Stimulated activated CD4-positive, alpha-beta T cell treated with anti-CD3 and anti-CD28 coated beads, Interleukin-2, amount 100 ng/mL, for 48 hours (primary cell): ENCODE measurements at places on chromosomes 11 and 22.

- DNase-seq: no peak
Observed at GRCh38 chr22:23286296-23286695, 106.0 kb downstream of the BCR start.

DNA sequence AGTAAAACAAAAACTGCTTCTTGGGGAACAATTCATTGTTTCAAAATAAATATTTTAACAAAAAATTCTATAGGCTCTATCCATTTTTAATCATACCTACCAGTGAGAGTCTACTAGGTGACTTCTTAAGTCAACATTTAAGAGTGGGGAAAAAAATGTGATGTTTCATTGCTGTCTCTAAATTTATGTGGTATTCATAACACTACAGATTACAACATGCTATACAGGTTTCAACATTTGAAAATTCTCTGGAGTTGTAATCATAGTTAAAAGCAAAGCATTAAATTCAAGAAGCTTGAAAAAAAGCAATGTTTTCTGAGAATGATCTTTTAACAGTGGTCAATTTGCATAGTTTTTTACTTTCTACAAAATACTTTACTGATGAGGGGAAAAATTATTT, 18.3 kb downstream of the SBF2 start:
- no peak for DNase-seq

DNA sequence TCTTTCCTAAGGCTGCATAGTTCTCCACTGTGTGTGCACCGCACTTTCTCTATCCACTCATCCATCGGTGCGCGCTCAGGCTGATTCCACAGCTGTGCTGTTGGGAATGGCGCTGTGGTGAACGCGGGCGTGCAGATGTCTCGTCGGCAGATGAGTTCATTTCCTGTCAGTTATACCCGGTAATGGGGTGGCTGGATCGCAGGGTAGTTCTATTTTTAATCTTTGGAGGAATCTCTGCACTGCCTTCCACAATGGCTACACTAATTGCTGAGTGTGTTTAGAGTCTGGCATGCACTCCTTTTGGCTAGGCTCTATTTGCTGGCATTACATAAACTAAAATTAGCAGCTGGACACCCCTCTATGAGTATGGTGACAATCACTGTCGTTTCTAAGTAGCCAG, 27.9 kb upstream of the KRTAP5-7 start:
- no peak for DNase-seq

DNA sequence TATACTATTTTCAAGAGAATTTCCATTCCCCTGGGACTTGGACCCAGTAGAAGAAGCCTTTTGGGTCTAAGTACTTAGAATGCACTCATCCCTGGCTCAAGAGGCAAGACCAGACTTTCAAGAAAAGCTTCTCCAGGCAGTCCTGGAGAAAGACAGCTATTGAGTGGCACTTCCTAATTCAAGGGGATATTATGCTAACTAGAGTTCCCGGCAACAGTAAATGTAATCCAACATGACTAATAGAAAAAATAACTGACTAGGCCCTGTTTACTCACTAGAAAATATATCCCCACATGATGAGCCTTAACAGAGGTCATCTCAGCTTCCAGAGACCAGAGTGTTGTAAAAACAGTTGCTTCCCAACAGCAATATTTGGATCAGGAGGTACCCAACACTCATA, 47.2 kb upstream of the AKIP1 start:
- DNase-seq: no peak

GRCh38 chr22:37696657-37697537, at the start of gene TRIOBP:
Gene TRIOBP (plus strand): TSS chr22:37697048. CDS start chr22:37701366, 4,318 bp downstream.
- peak; percentile 82 for DNase-seq

DNA sequence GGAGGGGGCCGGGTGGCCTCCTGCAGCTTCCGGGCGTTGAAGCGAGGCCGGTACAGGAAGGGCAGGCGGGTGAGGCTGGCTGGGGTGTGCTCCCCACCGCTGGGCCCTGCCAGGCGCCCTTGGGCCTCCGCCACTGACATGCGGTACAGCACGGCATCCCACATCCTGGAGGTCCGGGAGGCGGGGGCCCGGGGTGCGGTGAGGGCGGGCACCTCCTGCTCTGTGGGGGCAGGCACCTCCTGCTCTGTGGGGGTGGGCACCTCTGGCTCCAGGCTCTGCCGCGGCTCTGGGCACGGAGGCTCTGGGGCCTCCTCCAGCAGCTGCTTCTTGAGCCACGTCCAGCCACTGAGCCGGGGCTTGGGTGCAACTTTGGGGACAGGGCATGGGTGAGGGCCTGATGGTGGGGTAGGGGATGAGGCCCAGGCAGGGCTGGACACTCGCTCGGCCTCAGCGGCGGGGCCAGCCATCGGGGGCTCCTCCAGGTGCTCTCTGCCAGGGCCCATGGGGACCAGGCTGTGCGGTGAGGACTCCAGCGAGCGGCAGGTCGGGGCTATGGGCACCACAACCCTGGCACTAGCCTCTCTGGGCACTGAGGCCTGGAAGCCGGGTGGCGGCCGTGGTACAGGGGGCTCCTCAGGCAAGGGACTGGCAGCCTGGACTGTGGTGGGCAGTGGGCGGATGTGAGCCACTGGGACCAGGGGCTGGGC, 2.3 kb downstream of the PRR33 start:
- DNase-seq: peak; percentile 64

DNA sequence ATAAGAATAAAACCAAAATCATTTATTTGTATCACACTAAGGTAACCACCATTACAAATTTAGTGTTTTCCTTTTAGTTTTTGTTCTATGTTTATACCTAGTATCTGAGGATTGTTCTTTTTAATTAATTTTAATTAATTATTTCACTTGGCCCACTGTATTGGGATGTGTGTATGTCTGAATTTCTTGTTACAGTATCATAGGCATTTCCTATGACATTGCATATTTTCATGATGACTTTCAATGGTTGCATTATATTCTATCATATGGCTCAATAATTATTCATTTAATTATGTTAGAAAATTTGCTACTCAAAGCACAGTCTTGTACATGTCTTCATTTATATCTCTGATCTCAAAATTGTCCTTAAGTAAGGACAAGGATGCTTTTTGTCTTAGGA, 41.0 kb downstream of the C11orf71 start:
- DNase-seq: no peak

DNA sequence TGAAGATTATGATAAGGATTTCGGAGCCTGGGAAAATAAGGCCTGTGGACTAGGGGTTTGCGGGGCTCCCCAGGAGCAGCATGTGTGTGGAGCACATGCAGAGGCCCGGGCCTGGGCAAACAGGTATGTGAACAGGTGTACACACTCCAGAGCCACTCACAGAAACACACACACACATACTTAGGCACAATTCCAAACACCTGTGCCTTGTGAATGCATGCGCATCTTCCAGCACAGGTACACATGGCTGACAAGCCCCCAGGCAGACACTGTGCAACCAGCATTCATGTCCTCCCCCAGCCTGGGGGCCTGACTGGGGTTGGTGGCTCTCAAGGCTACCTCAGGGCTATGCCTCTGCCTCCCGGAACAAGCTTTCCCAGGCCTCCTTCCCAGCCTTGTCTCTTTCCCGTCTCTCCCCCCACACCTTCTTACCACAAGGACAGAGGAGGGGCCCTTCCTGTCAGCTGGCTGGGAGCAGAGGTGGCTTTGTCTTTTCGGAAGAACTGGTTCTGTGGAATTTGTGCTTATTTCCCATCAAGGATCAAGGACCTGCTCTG, 2.6 kb upstream of the P2RY6 start:
- DNase-seq: no peak

DNA sequence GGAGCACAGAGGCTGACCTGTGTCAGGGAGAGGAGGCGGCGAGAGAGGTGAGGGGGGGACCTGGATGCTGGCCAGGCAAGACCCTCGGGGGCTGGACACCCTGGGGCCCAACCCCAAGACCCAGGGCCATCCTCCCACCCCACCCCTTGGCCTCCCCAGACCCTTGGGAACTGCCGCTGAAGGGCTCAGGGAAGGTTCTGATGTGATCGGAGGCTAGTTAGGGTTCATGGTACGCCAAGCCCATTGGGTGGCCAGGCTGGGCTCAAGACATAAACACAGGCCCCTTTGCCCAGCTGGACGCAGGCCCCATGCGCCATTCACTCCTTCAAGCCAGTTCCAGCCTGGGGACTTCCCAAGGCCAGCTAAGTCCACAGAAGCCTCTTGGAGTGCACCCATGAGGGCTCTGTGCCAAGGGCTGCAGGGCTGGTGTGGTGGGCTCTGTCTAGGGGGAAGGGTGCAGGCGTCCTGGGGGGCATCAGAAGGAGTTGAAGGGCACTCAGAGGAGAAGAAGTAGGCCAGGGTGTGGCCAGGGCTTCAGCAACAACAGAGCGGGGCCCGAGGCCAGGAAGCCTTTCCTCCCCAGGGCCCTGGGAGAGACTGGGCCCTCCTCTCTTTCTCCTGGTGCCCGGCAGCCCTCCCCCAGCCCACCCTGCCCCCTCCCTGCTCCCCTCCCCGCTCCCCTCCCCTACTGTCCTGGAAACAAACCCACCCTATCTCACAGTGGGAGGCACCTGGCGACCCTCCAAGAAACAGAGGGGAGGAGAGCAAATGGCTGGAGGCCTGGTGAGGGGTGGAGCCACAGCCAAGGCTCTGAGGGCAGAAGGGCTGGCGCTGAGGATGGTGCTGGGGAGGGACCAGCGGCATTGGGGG, 12.9 kb downstream of the TSPAN32 start:
- no peak for DNase-seq

DNA sequence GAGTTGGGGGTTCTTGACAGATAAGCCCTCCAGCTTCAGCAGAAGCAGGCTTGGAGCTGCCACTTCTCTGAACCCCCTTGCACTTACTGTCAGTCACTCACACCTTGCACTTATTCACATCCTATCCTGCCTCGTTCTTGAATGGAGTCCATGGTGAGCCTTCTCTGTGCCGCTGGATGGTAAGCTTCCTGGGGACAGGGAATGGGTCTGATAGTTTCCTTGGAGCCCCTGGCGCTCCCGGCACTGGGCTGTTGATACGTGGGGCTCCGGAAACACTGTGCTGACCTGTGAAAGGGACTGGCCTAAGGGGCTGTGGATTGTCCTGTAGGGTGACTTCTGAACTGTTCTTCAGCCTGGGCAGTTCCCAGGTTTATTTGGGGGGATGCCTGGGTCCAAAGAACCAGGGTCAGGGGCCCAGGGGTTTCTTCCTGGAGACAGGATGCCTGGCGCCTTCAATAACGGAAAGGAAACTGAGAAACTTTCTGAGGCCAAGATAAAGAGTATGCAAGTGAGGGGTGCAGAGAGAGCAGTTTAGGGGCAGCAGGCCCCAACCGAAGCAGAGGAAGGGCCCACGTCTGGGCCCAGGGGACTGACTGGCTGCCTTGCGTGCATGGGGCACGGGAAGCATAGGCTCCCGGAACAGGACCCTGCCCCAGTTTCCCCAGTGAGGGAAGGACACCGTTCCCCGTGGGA, 709 bp upstream of the ST3GAL4 start:
- DNase-seq: no peak

DNA sequence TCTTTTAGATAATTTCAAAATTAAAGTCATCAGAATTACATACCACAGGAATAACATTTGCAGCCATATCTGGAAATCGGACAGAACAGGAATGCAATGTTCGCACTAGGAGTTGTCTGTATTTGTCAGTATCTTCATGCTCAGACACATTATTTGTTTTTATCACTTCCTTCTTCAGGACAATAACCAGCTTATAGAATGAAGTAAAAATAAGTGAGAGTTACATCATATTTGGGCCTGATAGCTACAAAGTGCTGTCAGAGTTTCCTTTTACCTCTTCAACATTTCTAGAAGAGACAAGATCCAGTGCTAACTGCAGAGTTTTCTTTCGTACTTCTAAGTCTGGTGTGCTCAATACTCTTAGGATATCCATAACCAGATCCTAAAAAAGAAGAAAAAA, 18.9 kb downstream of the COPB1 start:
- DNase-seq: no peak

DNA sequence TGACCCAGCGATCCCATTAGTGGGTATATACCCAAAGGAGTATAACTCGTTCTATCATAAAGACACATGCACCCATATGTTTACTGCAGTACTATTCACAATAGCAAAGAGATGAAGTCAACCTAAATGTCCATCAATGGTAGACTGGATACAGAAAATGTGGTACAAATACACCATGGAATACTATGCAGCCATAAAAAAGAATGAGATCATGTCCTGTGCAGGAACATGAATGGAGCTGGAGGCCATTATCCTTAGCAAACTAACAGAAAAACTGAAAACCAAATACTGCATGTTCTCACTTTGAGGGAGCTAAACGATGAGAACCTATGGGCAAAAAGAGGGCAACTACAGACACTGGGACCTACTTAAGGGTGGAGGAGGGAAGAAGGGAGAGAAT, 146.8 kb downstream of the SBF2 start:
- DNase-seq: no peak

DNA sequence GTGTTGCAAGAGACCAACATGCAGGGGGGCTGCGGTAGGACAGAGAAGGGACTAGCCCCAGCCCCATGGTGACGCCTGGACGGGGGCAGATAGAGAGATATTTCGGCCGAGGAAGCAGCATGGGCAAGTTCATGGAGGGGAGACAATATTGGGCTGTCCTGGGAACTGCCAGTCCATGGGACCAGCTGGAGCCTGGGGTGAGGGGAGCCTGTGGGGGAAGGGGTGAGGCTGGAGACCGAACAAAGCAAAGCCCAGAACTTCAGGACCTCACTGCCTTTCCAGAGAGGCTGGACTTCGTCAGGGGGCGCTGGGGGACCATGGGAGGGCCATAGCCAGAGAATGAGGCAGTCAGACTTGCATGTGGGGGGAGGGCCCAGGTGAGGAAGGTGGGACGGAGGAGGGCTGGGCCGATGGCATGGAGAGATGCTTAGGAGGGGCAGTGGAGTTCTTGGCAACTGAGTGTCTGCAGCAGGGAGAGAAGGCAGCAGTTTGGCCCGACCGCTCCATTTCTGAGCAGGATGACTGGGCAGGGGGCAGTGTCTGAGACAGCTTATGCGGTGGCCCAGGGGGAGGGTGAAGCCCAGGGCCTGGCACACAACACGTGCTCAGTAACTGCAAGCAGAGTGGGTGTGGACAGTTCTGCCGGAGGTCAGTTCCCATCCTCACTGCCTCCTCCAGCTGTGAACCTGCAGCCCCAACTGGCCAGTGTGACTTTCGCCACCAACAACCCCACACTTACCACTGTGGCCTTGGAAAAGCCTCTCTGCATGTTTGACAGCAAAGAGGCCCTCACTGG, 712 bp downstream of the UPK3A start:
- no peak for DNase-seq

- DNase-seq: no peak
Observed at GRCh38 chr11:109958821-109959166, 134.4 kb upstream of the ZC3H12C start.

GRCh38 chr11:116513894-116514293, 258.9 kb downstream of the BUD13 start:
- DNase-seq: peak; percentile 26

- DNase-seq: no peak
Observed at GRCh38 chr22:45903355-45904135, 73.4 kb downstream of the WNT7B start.

DNA sequence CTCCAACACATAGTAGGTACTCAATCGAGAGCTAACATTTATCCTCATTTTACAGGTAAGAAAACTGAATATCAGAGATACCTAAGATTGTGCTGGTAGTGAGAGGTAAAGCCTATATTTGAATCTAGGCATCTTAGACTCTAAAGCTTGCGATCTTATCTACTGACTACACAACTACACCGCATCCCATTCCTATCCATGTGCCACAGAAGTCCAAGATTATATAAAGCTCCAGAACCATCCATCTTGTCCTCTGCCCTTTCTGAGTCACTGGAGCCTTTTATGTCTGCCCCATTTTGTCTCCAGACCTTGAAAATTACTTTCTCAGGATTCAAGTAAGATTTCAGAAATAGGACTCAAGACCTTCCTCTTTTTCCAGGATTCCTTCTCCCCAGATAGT, 84.4 kb downstream of the OR5AK2 start:
- DNase-seq: no peak
